Stimulated activated naive CD4-positive, alpha-beta T cell treated with Interleukin-2 at 50 U/mL for 16 hours (primary cell): ENCODE measurements at places on chromosomes 7 and 10.

- no peak for DNase-seq
Measured at GRCh38 chr7:152674860-152675758, 832 bp downstream of the XRCC2 start.

DNA sequence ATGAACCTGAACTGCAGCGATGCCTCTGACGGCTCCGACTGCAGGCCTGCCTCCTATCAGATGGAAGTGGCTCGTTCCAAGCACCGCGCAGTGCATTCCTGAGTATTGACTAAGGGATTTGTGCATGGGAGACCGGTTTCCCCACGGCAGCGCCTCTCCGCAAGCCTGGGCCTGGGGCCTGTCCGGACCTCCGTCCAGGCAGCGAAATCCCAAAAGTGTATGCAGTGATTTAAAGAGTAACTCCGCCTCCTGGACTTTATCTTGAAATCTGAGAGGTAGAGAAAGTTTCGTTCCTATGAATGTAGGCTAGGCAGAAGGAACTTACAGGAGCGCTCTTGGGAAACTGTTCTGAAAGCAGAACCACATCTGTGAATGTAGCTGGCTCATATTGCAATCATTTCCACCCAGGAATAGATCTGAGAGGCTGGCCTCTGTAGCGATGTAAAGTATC, 106.2 kb upstream of the CELF2 start:
- no peak for DNase-seq

DNA sequence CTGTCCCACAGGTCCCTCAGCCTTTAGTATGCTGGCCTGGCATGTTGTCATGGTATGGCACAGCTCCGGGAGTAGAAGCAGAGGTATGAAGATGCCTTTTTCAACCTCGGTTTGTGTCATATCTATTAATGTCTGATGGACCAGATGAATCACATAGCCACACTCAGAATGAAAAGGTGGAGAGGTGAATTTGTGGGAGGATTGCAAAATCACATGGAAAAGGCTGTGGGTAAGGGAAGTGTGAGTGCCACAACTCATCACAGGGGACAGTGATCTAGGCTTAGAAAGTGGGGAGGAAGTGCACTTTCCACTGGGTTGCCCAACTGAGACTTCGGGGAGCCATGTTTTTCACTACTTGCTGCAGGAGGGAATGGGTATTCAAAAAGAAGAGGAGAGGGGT, 190.7 kb downstream of the WDR11 start:
- no peak for DNase-seq

- no peak for DNase-seq
Measured at GRCh38 chr10:78062296-78062695, 28.6 kb downstream of the RPS24 start.

DNA sequence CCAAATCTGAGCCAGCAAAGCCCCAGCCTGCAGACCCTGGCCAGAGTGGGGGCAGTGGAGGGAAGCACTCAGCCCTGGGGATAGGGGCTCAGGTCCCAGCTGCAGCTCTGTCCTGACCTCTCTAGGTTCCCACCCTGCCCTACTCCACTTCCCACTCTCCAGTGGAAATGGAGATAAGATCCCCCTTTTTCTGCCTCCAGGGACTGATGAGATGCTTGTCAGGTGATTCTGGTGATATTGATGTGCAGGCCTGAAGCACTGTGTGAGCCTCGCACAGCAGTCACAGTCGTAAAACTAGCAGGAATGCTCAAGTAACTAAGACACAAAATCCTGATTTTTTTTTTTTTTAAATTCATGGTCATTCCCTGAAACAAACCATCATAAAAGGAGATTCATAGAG, 55.0 kb upstream of the BTBD16 start:
- no peak for DNase-seq

DNA sequence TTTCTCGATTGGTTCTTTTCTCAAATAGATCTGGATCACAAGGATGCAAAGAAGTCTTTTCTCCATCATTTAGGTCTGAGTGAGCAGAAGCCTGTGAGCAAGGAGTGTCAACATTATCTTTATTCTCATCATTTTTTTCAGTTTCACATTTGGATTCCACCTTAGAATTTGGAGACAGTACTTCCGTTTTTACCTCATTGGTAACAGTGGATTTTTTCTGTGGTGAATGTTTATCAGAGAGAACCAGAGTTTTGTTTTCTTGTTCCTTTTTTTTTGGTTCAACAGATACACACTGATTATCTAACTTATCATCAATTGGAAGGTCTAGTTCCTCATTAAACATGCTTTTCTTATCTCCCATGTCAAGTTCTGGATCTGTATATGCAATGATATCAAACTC, 151.3 kb downstream of the GALNT11 start:
- no peak for DNase-seq
